HFFc6 (cell line): ENCODE measurements at places on chromosomes 2 and 18. TPM values are rescaled to one million over a fixed set of nuclear protein-coding genes. Genes with fewer than 3 reads are reported as not detected.

The CGREF1 gene
- total RNA-seq, result 0.12 TPM in 1 of 3 replicates, not detected in the others

The DRC1 gene
- total RNA-seq, result not detected in 3 replicates

The PGAP1 gene
- total RNA-seq, result 7.4 to 9.4 TPM (median 7.8 TPM) in 3 replicates

The ACVR1C gene
- 0.02 to 0.12 TPM in 2 of 3 replicates, not detected in the other for total RNA-seq

The COL6A3 gene
- 445 to 793 TPM (median 637 TPM) in 3 replicates for total RNA-seq

The SPP2 gene
- total RNA-seq, result not detected in 3 replicates

The OTOS gene
- total RNA-seq, result not detected in 3 replicates

The OSBPL6 gene
- 3.2 to 7.6 TPM (median 6.2 TPM) in 3 replicates for total RNA-seq

GRCh38 chr2:217185265-217185995, 325.6 kb upstream of the TNP1 start:
- DNase-seq, result no peak

DNA sequence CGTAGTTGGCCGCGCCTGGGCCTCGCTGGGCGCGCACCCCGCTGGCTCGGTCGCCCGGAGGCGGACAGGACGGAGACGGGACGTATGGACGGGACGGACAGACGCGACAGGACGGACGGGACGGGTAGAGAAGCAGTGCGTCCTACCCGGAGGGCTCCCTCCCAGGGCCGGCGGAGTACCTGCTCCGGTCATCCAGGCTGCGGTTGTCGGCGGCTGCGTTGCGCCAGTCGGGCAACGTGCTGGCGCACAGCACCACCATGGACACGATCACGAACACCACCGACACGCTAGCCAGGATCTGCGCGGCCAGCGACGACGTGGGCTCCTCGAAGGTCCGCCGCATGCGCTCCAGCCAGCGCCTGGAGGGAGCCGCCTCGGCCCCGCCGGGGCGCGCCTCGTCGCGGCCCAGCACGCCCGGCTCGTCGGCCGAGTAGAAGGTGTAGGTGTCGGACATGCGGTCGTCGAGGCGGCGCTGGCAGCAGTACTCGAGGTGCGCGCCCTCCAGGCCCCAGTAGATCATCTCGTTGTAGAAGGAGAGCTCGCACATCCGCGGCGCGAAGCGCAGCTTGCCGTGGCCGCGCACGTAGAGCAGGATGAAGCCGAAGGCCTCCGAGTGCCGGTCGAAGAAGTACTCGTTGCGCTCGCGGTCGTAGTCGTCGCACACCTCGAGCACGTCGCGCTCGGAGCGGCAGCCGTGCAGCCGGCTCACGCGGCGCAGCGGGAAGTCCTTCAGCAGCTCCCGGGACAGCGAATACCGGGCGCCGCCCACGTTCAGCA, 903 bp downstream of the KCNG3 start:
- no peak for DNase-seq

DNA sequence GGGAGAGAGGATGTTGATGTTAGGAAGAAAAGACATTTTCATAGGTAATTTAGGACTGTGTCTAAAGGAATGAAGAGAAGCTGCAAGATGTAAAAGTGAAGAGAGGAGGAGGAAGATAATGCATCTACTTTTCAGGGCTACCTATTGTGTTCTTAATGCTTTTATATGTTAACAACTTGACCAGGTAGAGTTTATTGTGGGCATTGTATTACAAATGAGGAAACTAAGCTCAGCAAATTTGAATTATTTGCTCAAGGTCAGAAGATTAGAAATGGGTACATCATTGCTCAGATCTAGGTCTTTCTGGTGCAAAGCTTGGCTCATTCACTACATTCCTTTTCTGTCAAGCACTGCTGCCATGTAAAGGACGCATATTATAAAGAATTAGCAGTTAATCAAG, 441.7 kb downstream of the THSD7B start:
- no peak for DNase-seq

DNA sequence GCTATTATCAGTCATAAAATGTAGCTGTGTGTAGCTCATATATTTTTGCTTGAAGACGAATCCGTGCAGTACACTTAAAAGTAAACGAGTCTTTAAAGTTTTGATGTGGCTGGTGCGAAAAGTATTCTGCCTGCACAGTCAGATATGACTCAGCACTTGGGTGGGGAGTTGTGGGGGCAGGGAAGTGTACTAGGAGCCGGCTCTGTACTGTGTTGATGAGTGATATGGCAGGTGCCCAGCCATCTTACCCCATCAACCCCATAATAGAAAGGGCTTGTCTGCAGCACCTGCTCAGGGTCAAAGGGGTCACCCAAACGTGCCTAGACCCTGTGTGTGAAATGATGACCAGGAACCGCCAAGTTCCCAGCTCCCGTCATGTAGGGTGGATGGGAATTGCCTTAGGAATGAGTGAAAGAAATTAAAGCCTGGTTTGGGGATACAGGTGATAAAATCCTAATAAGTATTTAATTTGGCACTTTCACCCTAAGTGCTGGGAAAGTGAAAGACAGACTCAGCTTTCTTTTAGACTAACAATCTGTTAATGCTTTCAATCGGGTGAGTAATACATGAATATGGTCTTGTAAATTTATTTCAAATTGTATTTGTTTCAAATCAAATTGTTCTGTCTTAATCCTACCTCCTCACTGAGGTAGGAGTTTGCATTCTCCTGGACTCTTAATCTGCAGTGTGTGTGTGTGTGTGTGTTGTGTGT, 48.0 kb downstream of the BCL2L11 start:
- DNase-seq, result peak; percentile 77

- no peak for DNase-seq
Measured at GRCh38 chr18:12248926-12249720, 5.0 kb upstream of the CIDEA start.

DNA sequence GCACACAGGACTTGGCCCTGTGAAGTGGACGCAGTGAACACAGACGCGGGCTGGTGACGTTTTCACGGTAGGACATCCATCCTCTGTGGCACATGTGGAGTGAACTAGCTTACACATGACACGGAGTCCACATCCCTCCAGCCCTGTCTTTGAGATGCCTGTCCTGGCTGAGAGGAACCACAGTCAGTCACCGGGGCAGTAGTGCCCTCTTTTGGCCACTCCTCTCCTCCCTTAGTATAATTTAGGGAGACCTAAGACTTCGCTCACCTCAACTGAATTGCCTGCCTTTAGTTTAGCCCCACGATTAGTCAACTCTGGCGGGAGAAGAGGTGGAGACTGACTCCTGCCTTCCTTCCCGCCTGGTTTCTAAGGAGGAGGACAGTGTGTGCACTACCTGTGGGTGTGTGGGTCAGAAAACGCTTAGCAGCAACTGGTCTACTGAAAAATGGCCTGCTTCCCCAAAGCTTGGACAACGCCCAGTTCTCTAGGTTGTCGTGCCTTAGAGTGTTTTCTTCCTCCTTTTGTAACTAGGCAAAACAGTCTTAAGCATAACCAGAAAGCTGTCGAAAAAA, 70.6 kb downstream of the MBP start:
- no peak for DNase-seq

- DNase-seq, result peak; percentile 59
Measured at GRCh38 chr2:72150157-72150860, 2.6 kb upstream of the CYP26B1 start.

- DNase-seq, result no peak
Measured at GRCh38 chr2:48137829-48138228, 231.5 kb upstream of the FBXO11 start.

DNA sequence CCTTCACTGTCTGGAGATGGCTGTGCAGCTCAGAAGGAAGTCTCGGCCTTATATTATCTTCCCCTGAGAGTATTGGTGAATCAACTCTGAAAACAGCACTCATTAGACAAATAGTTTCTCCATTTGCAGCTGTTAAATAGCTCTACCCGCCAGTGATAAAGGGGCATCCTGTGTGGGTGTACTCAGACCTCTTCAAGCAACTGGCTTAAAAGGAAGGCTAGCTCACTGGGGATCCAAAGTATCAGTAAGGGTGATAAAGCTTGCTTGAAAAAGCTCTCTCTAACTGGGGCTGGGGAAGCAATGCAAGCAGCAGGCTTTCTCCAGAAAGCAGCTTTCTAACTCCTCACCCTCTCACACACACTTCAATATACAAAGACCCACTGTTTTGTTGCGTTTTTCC, 64.9 kb upstream of the PSMD14 start:
- no peak for DNase-seq

DNA sequence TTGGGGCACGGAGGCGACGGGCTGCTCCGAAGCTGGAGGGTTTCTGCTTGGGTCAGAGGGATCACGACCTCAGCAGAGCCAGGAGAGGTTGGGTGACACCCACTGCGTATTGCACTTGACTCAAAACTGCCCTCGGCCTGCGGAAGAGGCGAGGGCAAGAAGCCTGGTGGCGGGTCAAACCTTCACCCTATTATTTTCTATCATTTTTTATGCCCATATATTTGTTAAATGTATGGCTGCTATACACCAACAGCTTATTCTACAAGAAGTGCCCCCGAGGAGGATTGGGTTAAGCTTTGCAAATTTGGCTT, 12.6 kb upstream of the SATB2 start:
- no peak for DNase-seq

DNA sequence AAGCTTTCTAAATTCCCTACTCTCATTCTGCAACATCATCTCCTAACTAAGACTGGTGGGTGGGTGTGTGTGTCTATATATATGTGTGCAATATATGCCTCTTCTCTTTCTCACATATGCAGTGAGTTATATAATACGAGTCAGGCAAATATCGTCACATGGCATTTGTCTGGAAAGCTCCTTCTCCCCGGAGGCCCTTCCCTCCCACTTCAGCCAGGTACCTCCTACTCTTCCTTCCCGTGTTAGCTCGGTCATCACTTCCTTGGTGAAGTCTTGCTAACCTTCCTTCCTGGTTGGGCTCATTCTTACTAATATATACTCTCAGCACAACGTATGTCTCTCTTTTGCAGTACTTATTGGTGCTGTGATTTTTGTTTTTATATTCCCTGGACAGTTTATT, 66.4 kb upstream of the NCK2 start:
- DNase-seq, result no peak

DNA sequence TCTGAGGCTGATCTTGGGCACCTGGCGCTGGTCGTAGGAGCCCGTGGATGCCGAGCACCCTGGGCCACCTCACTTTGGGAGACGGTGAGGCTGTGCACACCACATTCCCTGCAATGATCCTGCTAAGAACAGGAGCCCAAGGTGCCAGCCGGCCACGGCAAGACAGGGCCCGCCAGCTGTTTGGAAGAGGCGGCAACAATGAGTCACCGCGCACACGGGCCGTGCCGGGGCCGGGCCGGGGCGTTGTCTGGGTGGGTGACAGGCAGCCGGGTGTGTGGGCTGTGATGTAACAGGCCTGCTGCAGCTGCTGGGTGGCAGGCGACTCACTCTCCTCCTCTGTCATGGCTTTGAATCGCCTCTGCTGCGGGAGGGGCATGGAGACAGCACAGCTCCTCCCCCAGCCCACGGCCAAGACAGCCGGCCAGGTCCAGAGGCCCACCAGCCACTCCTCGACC, 49.7 kb upstream of the ODC1 start:
- DNase-seq, result peak; percentile 84

DNA sequence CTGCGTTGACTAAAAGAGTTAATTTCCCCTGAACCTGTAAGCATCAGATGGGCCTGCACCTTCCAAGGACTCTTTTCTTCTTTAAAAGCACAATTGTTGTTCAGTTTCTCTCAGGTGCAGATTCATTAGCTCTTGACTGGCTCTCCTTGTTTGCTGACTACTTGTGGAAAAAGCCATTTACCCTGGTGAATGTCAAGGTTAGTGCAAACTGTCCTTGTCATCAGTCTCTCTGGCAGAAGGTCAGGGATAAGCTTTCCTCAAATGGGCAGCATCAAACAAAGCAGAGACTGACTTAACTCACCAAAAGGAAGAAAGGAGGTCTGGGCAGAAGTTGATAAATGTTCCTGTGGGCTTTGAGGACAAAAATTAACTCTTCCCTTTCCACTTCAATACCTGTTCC, 922.7 kb downstream of the BCL11A start:
- no peak for DNase-seq

DNA sequence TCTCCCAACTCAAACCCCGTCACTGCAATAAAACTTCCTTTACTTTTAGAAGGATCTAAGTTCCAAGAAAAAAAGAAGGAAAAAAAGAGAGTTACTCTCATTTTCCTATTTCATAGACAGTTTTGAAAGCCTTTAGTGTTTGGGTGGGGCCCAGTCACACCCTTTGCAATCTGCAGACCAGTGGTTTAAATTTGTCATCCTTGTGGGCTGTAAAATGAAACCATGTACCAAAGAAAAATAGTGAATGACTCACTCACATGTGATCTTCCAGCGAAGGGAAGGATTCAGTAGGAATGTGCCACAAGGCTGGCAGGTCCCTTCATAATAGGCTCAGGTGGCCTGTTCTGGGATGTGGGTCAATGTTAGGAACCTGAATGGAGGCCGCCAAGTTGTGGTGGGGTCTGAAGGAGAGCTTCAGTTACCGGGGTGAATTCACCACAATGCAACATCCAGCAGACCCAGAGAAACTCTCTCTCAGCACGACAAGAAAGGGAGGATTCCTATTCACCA, 28.3 kb downstream of the ANXA4 start:
- DNase-seq, result peak; percentile 84

DNA sequence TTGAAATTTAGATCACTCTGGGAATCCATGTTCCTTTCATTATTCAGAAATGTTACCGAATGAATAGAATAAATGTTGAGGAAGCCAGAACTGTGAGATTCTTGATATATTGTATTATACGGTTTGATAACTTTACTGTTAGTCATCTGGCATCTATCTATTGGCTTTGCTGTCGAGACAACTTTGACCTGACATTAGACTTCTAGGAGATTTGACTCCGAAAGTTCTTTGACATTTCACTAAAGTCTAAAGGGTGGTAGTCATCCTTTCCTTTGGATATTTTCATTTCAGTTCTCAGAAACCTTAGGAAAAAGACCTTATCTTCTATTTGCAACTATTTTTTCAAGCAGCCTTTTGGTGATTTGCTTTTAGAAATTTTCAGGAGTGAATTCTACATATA, 1.9 kb downstream of the BMPR2 start:
- no peak for DNase-seq

- DNase-seq, result no peak
Measured at GRCh38 chr2:144334551-144334950, 185.4 kb downstream of the ZEB2 start.

DNA sequence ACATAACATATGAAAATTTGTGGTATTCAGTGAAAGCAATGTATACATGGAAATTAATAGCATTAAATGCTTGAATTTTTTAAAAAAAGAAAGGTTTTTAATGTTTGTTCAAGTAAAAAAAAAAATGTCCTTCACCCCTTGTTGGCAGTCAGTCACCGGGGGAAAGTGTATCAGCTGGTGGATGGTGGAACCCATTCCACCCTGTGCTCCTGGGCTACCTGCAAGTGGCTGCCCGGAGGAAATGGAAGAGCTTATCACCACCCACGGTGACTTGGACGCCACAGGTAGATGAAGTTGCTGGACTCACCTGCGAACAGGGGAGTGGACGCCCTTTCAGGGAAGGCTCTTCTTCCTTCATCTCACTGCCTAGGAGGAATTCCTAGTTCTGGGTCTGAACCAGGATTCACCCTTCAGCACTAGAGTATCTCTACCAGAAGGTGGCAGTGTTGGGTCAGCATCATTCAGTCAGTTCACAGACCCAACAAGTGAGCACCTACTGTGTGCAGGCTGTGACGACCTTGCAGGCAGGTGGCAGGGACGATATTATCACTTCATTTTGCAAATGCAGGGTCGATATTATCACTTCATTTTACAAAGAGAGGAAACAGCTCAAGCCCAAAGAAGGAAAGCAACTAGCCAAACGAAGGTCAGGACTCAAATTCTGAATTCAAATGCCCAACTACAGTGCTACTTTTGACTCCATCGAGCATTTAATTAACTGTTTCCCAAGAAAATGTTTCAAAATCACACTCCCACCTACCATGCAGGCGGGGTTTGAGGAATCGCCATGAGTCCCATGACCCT, 35.8 kb downstream of the CIB4 start:
- DNase-seq, result peak; percentile 25

GRCh38 chr2:188292348-188293239, 920 bp downstream of the GULP1 start:
- DNase-seq, result peak; percentile 80
